ENCODE measurements at places on chromosomes 13 and 19.
A peak's percentile ranks its signal among the peaks of the same experiment; 100 is the strongest.

- no peak for DNase-seq
Observed at GRCh38 chr13:76826527-76826926, 59.7 kb downstream of the KCTD12 start.

- DNase-seq: no peak
Observed at GRCh38 chr19:18424890-18425514, 5.8 kb downstream of the SSBP4 start.

- DNase-seq: no peak
Observed at GRCh38 chr19:45852145-45852750, 10.7 kb downstream of the SYMPK start.

DNA sequence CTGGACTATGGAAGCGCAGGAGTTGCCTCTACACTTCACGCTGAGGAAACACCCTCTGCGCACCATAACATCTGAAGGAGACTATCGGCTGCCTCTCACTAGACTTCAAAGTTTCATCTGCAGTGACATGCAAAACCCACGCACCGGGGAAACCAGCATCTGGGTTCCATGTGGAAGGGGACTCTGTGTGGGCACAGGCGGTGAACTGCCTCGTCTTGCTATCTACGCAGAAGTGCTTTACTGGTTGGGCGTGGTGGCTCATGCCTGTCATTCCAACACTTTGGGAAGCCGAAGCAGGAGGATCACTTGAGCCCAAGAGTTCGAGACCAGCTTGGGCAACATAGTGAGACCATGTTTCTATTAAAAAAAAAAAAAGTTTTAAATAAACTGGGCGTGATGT is 116.4 kb downstream of the STK24 start:
- DNase-seq: no peak

GRCh38 chr13:74066937-74067336 is 67.3 kb downstream of the KLF12 start:
- DNase-seq: no peak

- DNase-seq: no peak
Observed at GRCh38 chr13:21043898-21044297, 17.5 kb downstream of the LATS2 start.

DNA sequence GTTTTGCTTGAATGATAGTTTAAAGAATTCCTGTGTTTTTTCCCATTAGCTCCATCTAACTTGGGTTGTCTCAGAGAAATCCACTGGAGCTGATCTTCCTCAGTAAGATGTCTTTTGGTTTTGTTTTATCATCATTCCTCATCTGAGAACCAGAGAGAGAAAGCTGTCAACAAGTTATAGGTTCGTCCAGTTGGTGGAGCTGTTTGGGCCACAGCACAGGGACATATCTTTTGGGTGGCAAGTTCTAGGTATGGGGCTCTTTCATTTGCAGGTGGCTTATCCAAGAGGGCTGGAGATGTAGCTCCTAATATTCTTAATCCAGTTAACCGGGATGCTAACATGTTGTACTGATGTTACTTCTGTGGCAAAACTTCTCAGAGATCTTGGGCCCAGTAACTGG is 174.2 kb downstream of the KCNRG start:
- DNase-seq: peak; percentile 14

- no peak for DNase-seq
Observed at GRCh38 chr19:5091018-5091683, 122.2 kb downstream of the KDM4B start.

DNA sequence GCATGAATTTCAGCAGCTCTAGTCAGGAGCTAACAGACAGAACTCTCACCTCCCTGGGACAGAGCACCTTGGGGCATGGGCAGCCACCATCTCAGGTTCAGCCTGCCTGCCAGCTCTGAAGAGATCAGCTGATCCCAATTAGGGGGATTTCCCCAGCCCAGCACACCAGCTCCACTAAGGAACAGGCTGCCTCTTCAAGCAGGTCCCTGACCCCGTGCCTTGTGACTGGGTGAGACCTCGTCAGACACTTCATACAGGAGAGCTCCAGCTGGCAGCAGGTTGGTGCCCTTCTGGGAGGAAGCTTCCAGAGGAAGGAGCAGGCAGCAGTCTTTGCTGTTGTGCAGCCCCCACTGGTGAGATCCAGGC is 84.5 kb upstream of the UFM1 start:
- no peak for DNase-seq

GRCh38 chr13:106981051-106981450 is 413.1 kb upstream of the ARGLU1 start:
- DNase-seq: no peak

DNA sequence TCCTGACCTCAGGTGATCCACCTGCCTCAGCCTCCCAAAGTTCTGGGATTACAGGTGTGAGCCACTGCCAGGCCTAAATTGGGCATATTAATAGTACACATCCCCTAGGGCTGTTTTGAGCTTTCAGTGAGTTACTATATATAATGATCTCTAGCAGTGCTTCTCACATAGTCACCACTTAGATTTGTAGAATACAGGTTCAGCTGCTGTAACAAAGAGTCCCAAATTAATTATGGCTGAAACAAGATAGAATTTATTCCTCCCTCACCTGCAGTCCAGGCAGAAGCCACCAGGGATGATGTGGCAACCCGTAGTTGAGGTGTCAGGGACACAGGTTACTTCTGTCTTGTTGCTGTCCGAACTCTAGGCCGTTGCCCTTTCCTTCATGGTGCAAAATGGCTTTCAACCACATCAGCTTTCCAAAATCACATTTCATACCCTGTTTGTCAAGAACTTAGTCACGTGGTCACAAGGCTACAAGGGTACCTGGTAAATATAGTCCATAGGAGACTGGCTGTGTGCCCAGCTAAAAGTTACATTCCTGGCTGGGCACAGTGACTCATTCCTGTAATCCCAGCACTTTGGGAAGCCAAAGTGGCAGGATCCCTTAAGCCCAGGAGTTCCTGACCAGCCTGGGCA is 2.9 kb downstream of the PROSER3 start:
- no peak for DNase-seq

GRCh38 chr13:90696656-90697055 is 650.8 kb upstream of the MIR17HG start:
- DNase-seq: no peak

GRCh38 chr13:110134801-110135200 is 172.2 kb downstream of the COL4A1 start:
- DNase-seq: no peak

DNA sequence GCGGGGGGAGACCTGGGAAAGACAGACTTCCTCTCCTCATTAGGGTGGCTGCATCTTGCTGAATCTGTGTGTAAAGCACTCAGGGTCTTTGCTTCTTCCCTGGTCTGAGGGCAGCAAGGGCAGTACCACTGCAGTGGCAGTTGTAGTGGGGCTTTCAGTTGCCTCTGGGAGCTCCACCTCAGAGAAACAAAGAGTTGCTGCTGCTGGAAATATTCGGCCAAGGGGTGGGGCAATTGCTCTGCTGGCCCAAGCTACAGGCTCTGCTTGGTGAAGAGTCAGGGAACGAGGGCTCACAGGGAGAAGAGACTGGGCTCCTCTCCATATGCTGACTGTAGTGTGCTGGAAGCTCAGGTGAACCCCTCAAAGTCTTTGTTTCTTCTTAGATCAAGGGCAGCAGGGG is 52.5 kb downstream of the POSTN start:
- no peak for DNase-seq

DNA sequence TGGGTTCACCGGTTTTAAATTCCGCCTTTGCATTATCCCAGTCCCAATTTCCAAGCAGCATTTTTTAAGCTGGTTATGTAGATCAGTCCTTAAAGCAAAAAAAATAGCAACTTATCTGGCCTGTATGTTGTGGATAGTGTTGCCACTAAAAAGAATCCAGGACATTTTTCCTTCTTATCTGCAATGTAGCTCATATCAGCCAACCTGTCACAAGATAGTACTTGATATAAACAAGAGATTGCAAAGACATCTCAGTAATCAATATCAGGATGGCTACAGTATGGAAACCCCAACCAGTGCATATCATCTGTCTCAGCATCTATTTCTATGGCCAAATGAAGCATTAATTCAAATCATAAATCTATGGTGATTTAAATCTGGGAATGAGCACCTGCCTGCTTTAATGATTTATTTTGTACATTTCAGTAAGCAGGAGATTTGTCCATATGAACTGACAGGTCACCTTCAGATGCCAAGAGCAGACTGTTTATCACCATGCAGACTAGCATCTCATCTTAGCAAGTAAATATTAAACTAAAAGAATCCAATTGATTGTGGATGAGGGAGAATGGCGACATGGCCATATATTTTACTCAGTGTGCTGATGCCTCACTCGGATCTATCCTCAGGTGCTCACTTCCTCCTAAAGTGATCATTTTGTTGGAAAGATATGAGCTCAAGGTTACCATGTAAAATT is 240.4 kb downstream of the DACH1 start:
- DNase-seq: no peak

GRCh38 chr19:6988257-6988656 is 33.0 kb downstream of the MBD3L2B start:
- no peak for DNase-seq

DNA sequence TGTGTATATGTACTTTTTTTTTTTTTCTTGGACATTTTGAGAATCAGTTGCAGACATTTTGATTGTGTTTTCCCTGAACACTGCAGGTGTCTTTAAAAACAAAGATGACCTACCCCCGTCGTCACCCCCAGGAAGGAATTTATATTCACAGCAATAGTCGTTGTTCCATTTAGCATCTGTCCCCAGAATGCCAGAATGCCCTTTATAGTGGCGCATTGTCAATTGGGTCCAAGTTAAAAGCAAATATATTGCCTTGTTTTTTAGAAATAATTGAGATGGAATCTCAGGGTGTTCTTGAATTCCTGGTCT is 1.8 kb upstream of the RNF225 start:
- no peak for DNase-seq

- DNase-seq: no peak
Observed at GRCh38 chr13:22757530-22758120, 423.2 kb upstream of the SGCG start.

DNA sequence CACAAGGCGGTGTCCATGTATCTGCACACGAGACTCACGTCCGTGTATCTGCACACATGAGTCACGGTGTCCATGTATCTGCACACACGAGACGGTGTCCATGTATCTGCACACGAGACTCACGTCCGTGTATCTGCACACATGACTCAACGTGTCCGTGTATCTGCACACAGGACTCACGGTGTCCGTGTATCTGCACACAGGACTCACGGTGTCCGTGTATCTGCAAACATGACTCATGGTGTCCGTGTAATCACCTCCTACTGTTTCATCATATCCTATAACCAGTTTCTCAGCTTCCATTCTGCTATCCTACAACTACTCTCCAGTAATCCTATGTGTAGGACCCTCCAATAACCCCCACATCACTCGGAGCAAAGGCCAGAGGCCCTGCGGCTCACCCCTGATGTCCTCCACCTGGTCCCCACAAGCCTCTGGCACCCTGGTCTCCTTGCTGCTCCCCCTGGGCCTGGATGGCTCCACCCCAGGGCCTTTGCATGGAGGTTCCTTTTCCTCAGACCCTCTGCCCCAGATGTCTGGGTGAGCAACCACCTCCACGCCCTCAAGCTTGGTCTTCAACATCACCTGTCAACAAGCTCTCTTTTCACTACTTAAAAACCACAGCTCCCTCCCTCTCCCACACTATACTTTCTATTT is 2.5 kb upstream of the TMEM255B start:
- no peak for DNase-seq

DNA sequence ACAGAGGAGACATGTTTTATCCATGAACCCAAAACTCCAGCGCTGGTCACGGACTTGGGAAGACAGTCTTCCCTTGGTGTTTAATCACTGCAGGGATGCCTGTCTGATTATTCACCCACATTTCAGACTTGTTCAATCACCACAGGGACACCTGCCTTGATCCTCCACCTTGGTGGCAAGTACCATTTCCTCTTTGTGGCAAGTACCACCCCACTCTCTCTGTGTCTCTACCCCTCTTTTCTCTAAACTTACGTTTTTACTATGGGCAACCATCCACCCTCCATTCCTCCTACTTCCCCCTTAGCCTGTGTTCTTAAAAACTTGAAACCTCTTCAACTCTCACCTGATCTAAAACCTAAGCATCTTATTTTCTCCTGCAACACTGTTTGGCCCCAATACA is 16.8 kb downstream of the ZNF83 start:
- no peak for DNase-seq

All from CD4-positive, alpha-beta T cell treated with Interleukin-4 for 4 hours (primary cell).